ENCODE measurements at places on chromosomes 1 and 21.

GRCh38 chr1:113860891-113861290 lies 10.6 kb downstream of the PTPN22 start:
- no peak for DNase-seq

- DNase-seq = no peak
These were observed 14.4 kb upstream of the TTC39A start for GRCh38 chr1:51344602-51345299.

- DNase-seq = no peak
These were observed 53.3 kb upstream of the QSOX1 start for GRCh38 chr1:180101411-180101810.

GRCh38 chr1:63663873-63664272 lies 70.7 kb downstream of the PGM1 start:
- no peak for DNase-seq

DNA sequence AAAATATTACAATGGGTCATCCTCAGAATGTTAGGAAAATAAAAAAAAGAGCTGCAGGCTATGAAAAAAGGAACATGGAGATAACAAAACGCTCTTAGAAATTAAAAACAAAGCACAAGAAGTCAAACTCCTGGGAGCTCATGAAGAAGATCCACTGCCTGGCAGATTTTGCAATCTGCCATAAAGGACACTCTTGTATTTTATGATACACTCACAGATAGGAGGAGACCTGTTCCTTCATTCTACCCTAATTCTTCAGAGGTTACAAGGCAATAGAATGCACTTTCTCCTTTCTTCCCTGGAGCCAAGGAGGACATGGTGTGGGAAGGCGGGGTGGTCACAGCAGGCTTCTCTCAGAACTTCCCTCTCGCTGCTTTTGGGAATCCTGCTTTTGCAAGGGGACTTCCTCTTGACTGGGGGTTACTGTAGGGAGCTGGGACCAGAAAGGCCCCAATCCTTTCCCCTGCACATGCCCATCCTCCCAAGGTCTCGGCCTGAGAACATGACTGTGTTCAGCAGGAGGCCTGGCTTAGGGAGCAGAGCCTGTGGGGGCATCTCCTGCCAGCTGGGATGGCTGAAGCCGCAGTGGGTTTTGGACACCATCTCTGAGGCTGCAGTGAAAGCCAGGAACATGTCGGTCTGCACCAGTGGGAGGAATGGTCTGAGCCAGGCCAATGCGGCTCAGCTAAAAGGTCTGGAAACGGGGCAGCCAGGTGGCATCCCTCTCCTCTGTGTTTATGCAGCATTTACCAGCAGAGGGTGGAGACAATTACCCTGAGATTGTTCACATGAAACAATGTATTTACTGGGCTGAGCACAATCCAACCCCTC lies 44.8 kb downstream of the GPR161 start:
- DNase-seq = no peak

GRCh38 chr1:22831729-22832413 lies 121.2 kb downstream of the EPHB2 start:
- no peak for DNase-seq

- no peak for DNase-seq
These were observed 87.8 kb downstream of the ADCY10 start for GRCh38 chr1:167826127-167826526.

DNA sequence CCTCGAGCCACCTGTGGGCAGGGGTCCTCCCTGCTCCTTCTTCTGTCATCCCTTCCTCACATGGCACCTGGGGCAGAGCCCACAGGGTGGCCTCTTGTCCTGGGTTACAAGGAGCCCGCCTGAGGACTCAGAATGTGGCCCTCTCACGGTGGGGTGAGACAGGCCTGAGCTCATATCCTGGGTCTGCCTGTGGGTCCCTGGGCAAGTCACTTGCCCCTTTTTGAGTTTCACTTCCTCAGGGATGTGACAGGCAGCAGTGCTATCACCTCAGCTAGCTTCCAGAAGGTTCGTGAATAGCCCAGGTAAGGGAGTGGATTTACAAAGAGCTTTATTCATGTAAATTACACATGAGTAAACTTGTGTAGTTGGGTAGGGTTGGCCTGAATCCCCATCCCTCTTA lies 33.5 kb downstream of the HTR6 start:
- no peak for DNase-seq

GRCh38 chr1:248114890-248115289 lies 19.9 kb downstream of the OR2L13 start:
- no peak for DNase-seq

GRCh38 chr1:32724678-32725614 lies 22.4 kb upstream of the SYNC start:
- DNase-seq = no peak

DNA sequence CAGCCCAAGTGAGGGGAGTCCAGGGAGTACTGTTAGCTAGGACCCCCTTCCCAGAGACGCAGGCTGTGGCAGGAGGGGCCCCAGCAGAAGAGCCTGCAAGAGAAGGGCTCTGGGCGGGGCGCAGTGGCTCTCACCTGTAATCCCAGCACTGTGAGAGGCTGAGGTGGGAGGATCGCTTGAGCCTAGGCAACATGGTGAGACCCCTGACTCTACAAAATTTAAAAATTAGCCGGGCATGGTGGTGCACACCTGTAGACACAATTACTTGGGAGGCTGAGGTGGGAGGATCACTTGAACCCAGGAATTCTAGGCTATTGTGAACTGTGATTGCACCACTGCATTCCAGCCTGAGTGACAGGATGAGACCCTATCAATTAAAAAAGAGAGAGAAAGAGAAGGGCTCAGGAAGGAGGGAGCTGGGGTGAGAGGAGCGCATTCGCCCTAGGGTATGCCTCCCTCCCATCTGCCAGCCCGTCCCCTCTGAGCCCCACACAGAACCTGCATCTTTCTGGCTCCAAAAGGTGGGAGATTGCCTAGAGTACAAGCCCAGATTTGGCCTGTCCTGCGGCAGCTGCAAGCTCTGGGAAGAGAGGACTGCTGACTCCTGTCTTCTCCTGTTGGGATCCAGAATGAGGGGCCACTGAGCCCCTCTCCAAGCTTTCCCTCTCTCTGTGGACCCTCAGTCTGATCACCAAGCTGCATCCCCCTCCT lies 3.6 kb downstream of the KCNQ4 start:
- no peak for DNase-seq

DNA sequence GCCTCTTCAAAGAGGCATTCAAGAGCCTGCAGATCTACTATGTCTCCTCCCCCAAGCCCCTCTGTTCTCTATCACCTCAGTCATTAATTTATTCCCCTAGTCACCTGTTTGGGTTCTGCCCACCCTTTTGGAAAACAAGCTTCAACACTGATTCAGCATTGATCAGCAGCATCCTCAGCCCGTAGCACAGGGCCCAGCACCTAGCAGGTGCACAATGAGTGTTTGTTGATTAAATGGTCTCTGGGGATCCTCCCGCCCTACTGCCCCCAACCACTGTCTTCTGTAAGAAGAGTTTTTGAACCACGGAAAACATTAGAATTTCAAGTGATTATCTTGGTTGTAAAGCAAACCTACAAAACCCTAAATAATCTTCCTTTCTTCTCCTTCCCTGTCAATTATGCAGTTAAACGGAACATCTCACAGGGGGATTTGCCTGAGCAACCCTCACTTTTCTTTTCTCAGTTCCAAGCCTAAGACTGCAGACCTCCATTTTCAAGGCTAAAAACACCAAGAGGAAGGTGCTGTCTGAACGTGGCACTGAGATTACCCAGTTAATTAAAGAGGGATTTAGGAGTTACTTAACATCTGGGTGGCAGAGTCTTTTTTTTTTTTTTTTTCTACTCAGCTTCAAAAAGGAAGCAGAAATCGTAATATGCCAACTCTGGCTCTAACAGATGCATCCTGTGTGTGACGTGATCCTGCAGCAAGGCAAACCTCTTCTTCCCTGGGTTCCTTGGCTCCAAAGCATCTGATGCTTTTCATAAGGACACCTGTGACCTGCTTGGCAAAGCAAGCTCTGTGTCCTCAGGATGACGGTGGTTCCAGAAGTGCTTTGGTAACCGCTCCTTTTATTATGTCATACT lies 163.0 kb downstream of the KAZN start:
- DNase-seq = no peak

DNA sequence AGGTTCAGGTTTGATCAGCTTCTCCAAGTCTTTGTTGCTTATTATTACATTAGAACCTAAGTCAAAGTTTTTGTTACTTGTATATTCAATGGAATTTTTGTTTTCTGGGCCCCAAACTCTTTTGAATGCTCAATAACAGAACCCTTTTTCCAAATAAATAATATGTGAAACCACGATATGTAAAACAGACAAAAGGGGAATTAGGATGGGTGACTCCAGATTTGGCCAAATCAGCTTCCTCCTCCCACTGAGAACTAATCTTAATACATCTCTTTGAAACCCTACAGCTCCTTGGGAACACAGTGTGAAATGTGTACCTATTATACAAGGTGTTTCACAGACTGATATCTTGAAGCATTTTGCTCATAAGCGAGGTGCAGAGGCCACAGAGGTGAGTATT lies 67.0 kb upstream of the TNFSF18 start:
- no peak for DNase-seq

DNA sequence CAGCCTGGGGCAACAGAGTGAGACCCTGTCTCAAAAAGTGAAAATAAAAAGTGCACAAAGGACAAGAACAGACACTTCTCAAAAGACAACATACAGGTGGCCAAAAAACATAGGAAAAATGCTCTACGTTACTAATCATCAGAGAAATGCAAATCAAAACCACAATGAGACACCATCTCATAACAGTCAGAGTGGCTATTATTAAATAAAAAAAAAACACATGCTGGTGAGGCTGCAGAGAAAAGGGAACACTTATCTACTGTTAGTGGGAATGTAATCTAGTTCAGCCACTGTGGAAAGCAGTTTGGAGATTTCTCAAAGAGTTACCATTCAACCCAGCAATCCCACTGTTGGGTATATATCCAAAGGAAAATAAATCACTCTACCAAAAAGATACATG lies 173.2 kb downstream of the SMYD3 start:
- no peak for DNase-seq

DNA sequence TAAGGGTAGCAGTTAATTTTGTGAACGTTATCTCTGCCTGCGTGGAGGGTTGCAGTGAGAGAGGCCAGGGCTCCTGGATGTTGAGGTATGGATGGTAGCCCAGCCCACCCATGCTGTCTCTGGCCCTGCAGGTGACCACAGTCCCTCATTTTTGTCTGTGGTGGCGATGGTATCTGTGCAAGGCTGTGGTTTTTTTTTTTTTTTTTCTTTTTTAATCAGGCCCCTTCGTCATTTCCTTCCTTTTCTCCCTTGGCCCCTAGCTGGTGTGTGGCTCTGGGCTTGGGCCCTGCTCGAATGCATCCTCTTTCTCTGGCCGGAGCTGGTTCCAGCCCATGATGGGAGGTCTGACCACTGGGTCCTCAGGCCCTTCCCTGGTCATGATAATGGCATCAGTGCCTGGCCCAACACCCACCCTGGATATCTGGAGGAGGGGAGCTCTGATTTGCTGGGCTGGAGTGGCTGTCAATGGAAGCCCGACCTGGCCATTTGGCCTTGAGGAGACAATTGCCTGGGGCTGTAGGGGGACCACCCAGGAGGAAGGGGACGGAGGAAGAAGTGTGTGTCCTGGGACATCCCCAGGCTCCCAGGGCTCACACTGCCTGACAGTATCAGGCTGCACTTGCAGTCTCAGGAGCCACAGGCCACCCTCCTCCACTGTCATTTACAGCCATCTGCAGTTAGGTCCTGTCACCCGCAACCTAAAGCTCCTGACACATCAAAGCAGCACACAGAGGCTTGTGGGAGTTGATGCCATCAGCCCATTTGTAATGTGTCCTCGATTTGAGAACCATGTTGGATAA lies 8.1 kb upstream of the RNF187 start:
- DNase-seq = no peak

DNA sequence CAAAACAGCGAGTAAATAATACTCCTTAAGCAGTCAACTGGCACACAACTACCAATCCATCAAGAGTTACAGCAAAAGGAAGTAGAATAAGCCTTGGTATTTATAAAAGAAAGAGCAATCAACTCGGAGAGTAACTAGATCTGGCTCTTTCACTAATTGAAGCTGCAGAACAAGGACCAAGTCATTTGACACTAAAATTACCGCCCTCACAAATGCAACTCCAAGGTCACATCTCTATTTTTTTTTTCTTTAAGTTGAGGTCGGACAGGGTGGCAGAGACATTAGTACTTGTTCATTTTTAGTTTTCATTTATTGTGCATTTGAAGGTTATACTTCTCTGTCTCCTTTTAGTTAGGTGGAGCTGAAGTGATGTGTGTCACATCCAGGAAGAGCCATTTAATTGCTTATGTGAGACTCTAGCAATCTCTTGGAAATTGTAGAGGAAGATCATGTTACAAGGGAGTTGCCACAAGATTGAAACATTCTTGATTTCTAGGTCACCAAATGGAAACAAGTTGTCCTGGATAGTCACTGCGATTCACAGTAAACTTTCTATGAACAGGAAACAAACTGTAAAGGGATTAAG lies 138.1 kb upstream of the ADAMTS5 start:
- no peak for DNase-seq

GRCh38 chr1:244068567-244068966 lies 17.5 kb downstream of the ZBTB18 start:
- DNase-seq = no peak

DNA sequence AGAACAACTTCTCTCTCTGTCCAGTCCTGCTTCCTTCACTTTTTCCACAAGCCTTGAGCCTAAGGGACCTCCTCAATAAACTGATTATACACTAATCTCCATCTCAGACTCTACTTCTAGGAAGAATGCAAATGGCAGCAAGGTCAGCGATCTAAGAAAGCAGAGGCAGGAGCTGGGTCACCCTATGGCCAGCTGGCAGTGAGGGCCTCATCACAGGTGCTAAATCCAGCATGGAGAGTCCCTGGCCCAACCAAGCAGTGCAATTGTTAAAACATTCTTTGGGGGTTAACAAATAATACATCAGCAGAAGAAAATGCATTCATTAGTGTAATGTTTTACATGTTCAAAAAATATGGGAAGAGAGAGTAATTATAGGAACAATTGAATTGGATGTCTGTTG lies 416.0 kb downstream of the SIPA1L2 start:
- no peak for DNase-seq

GRCh38 chr1:185442050-185442449 lies 125.0 kb upstream of the IVNS1ABP start:
- no peak for DNase-seq

DNA sequence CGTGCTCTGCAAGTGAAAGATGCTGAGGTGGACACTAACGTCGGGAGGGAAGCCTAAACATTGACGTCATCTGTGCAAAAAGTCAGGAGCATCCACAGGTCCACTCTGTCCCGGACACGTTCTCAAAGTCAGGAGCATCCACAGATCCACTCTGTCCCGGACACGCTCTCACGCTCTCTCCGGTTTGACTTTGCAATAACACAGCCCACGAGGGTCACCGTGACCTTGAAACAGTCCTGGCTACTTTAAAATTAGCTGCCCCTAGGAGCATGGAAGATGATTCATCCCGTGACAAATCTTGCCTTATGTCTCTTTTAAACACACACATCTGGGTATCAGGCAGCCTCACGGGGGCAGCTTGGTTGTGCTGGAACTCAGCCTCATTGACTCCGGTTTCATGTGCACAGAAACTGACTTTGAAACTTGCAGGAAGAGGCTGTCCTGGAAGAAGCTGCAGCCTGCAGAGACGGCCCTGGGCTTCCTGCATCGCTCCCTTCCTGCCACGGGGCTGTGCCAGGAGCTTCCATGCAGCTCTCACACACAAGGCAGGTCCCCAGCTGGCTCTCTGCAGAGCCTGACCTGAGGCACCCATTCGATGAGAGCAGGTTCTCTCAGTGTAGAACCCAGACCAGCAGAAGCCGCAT lies 18.1 kb upstream of the COL18A1 start:
- DNase-seq = no peak

All from stimulated activated CD4-positive, alpha-beta T cell treated with anti-CD3 and anti-CD28 coated beads, Interleukin-1b, Interleukin-23, amount 100 ng/mL, for 4 hours (primary cell).